Fibroblast of upper back skin (primary cell): ENCODE measurements at places on chromosomes 5 and 9.

DNA sequence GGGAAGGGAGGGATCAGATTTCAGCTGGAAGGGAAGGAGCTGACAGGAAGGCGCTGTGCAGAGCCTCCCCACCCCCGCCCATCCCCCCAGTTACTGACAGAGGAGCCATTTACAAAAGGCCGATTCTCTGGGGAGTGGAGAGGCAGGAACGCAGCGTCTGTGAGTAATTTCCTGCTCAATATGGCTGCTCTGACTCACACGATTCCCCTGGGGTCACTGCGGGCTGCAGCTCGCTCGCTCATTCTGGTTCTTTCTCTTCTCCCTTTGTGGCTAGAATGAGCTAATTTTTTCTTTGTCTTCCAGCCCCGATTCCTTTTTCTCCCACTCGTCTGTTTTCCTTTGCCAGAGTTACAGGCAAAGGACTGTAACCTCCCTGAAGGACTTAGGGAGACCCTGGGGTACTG, 28.8 kb downstream of the PTPA start:
- DNase-seq: peak; percentile 100

DNA sequence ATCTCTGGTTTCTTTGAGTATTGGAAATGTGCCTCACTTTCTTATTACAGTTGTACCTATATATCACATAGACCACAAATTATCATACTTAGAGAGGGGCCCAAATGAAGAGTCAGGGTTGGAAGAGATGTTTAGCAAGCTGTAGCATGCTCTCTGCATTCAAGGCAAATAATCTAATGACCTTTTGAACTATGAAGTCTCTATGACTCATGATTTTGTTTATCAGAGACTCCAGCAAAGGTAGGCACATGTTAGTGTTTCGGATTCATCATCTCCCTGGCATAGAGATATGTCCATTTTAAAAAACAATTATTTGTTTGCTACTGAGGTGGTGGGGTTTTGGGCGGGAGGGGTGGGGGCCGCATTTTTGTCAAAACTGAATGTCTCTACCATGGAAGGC, 2000.1 kb downstream of the EFNA5 start:
- no peak for DNase-seq

DNA sequence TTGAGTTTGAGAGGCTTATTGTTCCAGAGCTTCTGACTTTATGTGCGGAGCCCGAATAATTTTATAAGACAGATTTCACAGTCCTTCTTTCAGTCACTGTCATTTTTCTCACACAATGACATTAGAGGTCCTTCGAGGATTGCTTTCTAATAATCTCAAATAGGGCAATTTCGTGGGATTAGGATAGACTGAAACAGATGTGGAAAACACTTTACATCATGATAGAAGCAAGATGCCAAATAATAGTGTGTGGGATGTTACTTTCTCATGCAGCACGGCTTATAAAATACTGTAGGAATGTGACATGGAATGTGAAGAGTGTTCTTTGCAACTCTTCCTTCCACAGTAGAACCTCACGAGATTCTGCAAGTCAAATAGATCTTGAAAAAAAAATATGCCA, 451.3 kb downstream of the SEMA5A start:
- DNase-seq: peak; percentile 44

GRCh38 chr9:6973762-6974161, 216.0 kb downstream of the KDM4C start:
- DNase-seq: no peak

DNA sequence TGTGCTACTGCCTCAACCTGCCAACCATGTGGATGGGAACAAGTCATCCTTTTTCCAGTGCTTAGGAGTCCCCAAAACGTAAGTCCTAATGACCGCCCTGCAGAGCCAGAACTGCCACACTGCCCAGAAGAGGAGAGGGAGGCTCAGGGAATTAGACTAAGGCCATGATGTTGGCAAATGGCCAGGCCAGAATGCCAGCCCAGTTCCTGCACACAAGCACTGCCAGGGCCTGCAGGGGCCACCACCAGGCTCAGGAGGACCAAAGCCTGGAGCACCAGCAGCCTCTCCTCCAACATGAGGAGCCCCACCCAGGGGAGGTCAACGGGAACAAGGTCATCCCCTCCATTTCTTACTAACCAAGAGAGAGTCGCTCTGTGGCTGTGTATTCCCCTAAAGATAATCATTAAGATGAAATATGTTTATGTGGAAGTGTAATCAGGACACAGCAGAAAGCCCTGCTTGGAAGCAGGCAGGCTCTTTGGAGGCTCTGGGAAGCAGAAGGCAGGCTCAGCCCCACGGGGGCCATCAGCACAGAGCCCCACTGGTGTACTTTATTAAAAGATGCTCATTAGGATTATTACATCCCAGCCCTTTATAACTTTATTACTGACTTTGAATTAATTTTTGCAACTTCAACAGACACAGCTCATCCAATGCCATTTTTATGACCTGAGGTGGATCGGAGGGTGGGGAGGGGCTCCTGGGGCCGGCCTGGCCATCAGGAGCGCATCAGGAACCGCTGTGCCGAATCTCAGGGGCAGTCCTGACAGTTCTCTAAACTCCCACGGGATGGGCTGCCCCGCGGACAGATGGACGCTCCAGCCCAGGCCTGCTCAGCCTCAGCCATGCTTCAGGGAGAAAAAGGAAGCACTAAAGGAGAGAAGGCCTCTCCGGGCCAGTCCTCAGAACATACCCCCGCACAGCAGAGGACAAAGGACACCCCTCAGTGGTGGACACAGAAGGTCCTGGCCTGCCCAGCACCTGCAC, 127.0 kb downstream of the ADAMTS2 start:
- no peak for DNase-seq

DNA sequence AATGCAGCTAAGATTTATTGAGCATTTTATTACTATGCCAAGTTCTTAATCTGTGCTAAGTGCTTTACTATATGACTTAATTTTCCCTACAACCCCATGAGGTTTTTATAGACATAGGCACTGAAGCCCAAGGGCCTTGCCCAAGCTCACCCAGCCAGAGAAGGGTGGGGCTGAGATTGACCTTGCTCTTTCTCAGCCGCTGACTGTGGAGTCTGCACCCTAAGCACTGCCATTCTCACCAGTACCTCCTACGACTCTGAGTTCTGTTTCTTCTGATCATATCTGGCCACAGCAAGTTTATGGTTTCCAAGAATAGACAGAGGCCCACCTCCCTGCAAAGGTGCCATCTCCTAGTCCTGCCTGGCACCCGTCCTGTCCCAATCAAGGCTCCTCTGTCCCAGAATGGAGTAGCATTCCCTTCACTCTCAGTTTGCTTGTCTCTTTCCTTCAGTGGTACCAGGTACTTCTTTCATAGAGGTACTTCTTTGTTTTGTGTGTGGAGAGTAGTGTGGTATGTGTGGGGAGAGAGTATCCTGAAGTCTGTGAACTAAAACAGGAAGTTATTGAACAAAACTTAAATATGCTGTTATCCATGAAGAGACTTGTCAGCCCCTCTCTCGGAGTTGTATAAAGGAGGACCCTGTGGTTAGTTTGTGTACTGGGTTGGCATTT, 42.6 kb downstream of the CSF1R start:
- peak; percentile 66 for DNase-seq

DNA sequence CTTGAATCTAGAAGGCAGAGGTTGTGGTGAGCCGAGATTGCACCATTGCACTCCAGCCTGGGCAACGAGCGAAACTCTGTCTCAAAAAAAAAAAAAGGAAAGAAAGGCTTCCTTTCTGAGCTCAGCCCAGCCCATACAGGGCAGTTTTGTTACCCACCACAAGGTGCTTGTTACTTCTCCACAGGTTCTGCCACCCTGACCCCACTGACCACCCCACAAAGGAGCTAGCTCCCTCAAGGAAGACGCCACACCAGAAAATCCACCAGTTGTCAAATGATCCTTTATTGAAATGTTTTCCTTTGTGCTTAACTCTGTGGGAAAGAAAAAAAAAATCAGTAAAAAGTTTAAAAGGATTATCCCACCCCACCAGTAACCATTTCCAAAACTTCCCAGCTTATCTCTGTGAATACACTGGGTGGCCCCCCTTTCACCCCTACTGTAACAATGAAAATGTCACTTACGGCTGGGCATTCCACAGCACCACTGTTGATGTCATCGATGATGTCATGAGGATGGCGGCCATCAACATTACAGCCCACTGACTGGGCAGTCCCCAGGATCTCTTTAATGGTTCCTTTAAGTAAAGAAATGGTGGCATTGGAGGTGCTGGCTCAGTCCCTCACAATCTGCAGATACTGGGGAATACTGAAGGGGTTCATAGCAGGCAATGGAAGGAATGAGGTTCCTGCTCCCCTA, 3.6 kb downstream of the RPL12 start:
- no peak for DNase-seq

DNA sequence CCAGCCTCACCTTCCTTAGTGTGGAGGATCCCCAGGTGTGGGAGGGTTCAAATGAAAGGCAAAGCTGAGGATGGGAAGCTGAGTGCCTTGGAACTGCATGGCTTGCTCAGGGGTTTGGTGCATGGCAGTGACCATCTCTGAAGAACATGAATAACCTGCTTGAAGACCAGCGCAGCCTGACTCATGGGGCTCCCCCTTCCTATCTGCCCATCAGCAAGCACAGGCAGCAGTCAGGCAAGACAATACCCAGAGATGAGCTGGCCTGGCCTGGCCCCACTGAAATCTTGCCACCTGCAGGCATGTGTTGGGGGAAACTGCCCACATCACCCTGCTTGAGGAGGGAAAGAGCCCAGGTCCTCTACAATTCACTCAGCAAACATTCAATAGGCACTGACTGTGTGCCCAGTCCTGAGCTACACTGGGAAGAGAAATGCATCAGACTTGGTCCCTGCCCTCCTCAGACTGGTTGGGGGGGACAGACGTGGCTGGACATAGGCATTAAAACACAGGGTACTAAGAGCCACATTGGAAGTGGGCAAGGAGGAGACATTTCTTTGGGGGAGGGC, 105.0 kb upstream of the ALDH1B1 start:
- DNase-seq: no peak

DNA sequence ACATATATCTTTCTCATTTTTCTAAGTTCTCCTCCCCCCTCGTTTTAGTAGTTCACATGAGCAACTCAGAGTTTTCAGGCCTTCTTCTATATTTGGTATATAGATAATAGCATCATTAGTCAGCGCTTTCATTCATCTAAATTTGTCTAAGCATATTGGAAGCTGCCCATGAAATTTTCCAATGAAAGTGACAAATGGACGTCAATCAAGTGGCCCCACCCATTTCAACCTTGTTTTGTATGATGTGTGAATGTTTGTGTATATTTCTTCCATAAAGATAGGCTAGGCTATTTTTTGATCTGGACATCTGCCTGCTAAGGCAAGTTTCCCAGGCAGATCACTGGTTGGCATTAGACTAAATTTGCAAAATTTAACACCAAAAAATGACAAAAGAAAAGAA, 104.0 kb upstream of the SSBP2 start:
- DNase-seq: no peak

- no peak for DNase-seq
Measured at GRCh38 chr9:135296735-135297455, 182.7 kb upstream of the PPP1R26 start.

- peak; percentile 71 for DNase-seq
Measured at GRCh38 chr9:137672907-137673791, 54.3 kb downstream of the EHMT1 start.

- DNase-seq: no peak
Measured at GRCh38 chr5:97436405-97436804, 253.4 kb upstream of the RIOK2 start.

- no peak for DNase-seq
Measured at GRCh38 chr9:81824802-81825730, 103.2 kb upstream of the SPATA31D4 start.

DNA sequence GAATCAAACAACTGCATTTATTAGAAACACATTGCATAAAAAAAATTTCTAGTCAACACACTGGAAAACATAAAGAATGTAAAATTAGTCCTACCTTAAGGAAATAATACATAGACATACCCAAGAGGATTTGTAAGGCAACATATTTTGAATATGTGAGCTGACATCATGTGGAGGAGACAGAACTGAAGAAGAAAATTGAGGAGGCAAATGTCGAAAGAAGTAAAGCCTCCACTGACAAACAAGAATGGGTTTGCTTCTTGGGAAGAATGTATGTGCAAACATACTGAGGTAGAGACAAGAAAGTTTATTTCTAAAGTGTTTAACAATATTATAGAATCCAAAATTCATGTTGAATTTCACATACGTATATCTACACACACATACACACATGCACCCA, 363.0 kb upstream of the PDE4D start:
- no peak for DNase-seq

DNA sequence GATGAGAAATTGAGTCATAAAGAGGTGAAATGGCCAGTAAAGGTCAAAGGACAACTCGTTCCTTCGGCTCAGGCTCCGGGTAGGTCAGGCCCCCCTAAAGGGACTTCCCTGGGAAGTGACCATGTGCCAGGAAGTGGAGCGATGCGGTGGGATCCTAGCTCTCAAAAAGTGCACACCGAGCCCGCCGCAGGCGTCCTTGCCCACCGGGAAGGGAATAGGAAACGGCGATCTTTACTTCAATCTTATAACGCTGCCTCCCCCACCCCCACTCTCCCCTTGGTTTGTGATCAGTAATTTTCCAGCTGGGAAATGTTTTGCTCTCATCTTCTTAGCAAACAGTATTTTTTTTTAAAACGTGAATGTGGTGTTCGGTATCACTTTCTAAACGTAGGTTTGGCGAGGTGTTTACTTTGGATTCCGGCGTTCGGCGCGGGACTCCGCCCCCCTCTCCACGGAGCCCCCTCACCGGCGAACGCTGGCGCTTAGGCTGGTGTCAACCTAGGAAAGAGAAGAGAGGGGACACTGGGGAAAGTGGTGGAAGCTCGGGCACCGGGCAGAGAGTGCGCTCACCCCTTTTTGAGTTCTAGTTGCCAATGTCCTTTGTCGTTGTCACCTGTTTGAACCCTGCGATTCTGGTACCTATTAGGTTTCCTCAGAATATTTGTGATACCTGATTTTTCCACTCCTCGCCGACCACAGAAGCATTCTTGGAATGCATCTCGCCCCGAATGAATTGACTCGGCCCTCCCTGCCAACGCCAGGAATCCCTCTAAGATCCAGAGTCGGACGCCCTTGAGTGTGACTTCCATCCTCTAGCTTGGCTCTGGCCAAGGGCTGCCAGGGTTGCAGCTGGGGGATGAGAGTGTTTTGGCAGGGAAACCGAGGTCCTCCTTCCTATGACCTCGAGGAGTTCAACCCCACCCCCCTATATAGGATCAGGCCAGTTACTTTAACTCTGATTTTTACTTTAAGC, 1.8 kb upstream of the KLF4 start:
- DNase-seq: no peak

GRCh38 chr5:147167529-147167928, 67.3 kb upstream of the STK32A start:
- DNase-seq: no peak

- DNase-seq: peak; percentile 13
Measured at GRCh38 chr9:36820392-36820861, 213.6 kb downstream of the PAX5 start.

- no peak for DNase-seq
Measured at GRCh38 chr5:43947935-43948334, 345.0 kb downstream of the NNT start.

GRCh38 chr9:112955550-112955949, 56.4 kb downstream of the ZNF883 start:
- no peak for DNase-seq

GRCh38 chr9:79984429-79985067, 412.8 kb downstream of the TLE4 start:
- DNase-seq: no peak
